ENCODE measurements at places on chromosomes 7 and 10.

GRCh38 chr7:24608504-24608903 lies 35.3 kb downstream of the PALS2 start:
- no peak for DNase-seq

- DNase-seq, result no peak
Measured at GRCh38 chr10:87702260-87702972, 42.7 kb downstream of the PAPSS2 start.

GRCh38 chr7:123633553-123633952 lies 22.1 kb upstream of the LMOD2 start:
- peak; percentile 96 for DNase-seq

- no peak for DNase-seq
Measured at GRCh38 chr7:150367677-150368095, 936 bp upstream of the REPIN1 start.

DNA sequence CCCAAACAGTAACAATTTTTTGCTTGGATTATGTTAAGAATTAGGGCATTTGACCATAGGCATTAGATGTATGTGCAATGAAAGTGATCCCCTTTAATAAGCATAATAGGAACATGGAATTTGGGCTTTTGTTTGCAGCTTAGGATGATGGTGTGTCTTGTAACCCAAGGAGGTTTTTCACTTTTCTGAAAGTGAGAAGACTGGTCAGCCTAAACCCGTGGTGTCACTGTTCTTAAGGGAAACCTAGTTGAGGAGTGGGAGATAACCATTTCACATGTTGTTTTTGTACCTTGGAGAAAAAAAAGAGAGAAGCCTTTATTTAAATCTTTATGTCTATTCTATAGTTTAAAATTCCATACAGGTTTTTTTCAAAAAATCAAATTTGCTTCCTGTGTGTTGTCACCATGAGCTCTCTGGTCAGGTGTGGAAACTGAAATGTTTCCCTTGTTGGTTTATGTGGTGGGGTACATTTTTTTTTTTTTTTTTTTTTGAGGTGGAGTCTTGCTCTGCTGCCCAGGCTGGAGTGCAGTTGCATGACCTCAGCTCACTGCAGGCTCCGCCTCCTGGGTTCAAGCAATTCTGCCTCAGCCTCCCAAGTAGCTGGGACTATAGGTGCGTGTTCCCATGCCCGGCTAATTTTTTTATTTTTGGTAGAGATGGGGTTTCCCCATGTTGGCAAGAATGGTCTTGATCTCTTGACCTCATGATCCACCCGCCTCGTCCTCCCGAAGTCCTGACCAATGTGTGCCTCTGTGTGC lies 7.7 kb downstream of the CCM2 start:
- no peak for DNase-seq

DNA sequence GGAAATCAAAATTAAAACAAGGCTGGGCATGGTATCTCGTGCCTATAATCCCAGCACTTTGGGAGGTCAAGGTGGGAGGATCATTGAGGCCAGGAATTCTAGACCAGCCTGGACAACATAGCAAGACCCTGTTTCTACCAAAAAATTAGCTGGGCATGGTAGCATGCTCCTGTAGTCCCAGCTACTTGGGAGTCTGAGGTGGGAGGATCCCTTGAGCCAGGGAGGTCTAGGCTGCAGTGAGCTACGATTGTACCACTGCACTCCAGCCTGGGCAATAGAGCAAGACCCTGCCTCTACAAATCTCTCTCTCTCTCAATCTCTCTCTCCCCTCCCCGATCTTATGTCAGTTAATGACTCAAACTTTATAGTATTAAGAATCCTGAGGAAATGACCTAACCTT lies 3.8 kb downstream of the KPNA7 start:
- DNase-seq, result no peak

DNA sequence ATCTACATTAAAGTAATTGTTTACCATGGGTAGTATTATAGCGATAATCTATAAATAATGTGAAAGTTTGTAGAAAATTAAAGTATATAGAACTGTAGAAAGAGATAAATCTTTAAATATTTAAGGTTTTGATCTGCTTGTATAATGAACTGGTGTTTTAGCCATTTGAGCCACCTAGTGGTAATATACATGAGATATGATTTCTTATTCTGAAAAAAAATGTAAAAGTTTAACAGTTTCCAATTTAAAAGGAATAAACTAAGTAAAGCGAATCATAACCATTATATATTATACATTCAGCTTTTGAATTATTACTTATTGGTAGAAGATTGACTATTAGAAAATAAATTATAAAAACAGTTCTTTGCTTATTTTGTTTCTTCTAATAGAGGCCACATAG lies 91.2 kb downstream of the OTUD1 start:
- no peak for DNase-seq

- peak; percentile 61 for DNase-seq
Measured at GRCh38 chr10:33009244-33010131, 51.5 kb upstream of the ITGB1 start.

DNA sequence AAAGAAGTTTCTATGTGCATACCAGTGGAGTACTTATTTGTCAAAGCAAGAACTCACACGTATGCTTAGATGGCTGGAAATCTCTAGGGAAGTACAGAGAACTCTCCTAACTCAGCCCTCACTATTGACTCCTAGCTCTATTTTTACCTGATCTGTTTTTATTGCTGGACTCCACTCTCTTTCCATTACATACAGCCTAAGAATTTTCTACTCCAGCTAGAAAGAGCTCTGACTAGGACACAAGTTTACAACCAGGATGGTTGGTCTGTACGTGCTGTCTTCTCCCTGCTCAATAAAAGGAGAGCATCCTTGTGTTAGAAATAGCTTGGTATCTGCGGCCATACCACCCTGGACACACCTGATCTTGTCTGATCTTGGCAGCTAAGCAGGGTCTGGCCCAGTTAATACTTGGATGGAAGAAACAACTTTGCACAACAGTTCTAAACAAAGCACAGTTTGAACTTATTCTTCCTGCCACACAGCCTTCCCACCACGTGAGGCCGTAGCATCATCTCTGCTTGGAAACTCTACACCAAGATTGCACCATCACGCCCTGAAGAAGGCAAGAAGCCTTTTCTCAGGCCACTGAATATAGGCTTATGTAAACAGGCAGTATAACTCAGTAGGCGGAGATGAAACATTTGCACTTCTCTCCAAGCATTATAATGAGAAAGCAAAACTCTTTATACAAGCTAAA lies 50.7 kb downstream of the KCNMA1 start:
- no peak for DNase-seq

- peak; percentile 99 for DNase-seq
Measured at GRCh38 chr7:101614939-101615302, 14.2 kb downstream of the MYL10 start.

GRCh38 chr10:79052291-79053080 lies 16.3 kb upstream of the ZMIZ1 start:
- peak; percentile 19 for DNase-seq

DNA sequence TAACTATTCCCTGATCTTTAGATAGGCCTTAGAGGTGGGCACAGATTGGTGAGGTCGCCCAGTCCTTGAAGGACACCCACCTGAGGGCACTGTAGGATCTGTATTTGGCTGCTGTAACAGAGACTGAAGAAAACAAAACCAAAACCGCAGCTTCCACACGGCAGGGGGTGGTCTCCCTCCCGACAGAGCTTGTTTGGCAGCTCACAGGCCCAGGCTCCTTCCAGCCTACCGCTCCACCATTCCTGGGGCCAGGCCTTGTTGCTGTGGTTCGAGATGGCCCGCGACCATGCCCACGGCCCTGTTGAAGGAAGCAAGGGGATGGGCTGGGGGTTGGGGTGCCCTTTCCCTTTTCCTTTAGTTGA lies 30.4 kb downstream of the ZNF783 start:
- no peak for DNase-seq

DNA sequence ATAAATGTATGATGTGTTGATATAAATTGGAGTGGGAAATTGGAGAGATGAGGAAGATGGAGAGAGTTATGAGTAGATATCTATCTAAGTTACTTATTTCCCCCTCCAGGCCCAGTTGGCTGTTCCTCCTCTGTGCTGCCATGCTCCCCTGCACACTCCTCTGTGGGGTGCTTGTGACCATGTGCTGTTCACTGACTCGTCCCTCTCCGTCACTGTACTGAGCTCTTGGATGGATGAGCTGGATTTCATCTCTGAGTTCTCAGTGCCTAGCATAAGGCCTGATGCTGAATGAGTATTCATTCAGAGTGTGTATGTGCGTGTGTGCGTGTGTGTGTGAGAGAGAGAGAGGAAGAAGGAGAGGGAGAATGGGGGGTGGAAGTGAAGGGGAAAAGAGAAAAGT lies 14.5 kb downstream of the OR9A2 start:
- DNase-seq, result no peak
